ENCODE measurements at places on chromosomes 1 and 21. TPM values are rescaled to one million over a fixed set of nuclear protein-coding genes. Genes with fewer than 3 reads are reported as not detected.

CFAP45 gene
- polyA plus RNA-seq, result 1.0 TPM

DNA sequence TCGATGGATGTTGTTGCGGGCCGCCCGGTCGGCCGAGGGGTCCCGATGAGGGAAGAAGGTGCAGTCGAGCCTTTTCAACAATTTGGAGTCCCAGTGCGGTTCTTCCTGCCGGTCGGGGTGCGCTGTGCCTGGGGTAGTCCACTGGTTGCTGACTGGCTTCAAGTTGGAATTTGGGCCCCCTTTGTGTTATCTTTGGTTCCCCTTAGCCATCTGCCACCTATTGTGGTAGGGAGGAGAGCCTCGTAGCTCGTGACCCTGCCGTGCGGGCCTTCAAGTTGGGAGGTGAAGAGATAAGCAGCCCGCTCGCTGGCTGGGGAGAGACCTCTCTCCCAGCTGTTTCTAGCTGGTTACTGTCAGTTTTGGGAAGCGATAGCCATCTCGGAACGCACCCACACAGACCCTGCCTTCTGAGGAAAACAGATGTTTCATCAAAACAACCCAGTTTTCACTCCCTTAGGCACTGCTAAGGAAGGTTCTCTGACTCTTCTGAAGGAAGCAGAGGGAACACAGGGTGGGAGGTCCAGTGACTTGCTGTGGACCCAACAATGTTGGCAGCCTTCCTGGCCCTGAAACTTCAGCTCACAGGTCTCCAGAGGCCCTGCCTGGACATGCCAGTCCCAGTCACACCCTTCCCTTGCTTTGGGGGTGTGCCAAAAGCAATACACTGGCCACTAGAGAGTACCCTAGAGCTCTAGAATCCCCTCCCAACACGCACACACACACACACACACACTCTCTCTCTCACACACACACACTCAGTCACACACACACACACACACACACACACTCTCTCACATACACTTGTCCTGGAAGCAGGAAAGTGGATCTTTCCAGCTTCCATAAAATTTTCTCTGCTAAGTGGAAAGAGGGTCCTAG lies 1.0 kb downstream of the BTG2 start:
- H3K36me3 ChIP-seq, result peaks cover 11% of the 10 kb centered on the region
- H3K4me1 ChIP-seq, result peaks cover 53% of the 10 kb centered on the region
- peak; percentile 86 for DNase-seq
- no peaks in the 10 kb centered on the region for H3K27me3 ChIP-seq
- peak overlapping the region; percentile 87 for H3K27ac ChIP-seq

- peak overlapping the region; percentile 89 for H3K27ac ChIP-seq
- no peak for DNase-seq
- peaks cover 30% of the 10 kb centered on the region for H3K4me1 ChIP-seq
- peaks cover 34% of the 10 kb centered on the region for H3K36me3 ChIP-seq
- H3K4me3 ChIP-seq, result peak overlapping the region; percentile 95
These were observed 673 bp upstream of the DHCR24 start for GRCh38 chr1:54887665-54888071.

DNA sequence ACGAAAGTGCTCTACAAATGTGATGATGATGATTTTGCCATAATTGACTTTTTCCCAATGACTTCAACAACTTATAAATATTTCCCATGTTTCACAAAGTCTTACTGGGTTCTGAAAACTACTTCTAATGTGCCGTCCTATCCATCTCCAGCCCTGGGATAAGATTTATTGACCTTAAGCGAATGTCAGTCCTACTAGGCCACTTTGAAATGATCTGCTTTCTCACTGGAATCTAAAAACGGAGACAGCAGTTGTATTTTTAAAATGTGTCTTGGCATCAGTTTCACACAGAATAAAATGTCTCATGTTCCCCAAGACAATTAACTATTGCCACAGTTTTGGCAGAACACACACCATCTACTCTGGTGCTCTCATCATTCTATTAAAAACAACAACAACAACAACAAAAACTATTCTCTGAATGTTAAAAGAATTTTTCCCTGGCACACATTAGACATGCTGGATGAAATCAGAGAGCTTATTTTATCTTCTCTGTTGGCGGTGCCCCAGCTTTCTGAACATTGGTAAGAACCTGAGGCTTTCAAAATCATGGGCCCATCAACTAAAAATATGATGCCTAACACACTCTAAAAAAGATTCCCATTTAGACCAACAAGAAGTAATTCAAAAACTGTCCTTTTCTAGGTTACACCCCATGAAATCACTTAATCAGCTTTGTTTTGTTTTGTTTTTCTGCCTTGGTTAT lies 23.1 kb upstream of the DNASE2B start:
- no peak overlapping the region for H3K4me3 ChIP-seq
- H3K4me1 ChIP-seq, result no peaks in the 10 kb centered on the region

DNA sequence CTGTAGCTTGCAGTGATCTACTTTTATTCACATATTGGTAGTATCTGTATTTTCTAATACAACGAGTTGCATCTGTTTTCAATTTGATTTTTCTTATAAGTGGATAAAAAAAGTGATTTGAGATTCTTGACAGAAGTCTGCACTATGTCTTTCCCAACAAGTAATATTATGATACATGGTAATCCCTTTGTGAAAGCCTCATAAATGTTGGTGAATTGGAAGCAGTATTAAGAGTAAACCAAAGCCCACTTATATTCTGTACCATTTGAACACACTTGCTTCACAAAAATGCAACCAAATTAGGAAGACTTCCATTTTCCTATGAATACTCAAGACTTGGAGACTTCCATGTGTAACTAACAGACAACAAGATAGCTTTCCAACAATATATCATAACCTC lies 172.0 kb downstream of the HMCN1 start:
- no peaks in the 10 kb centered on the region for H3K27me3 ChIP-seq
- H3K27ac ChIP-seq, result no peak overlapping the region
- no peak overlapping the region for H3K4me3 ChIP-seq
- no peak for DNase-seq
- no peaks in the 10 kb centered on the region for H3K36me3 ChIP-seq
- no peaks in the 10 kb centered on the region for H3K4me1 ChIP-seq

TSTD1 gene
- polyA plus RNA-seq, result 0.27 TPM

ERMAP gene
- 16.6 TPM for polyA plus RNA-seq

DNA sequence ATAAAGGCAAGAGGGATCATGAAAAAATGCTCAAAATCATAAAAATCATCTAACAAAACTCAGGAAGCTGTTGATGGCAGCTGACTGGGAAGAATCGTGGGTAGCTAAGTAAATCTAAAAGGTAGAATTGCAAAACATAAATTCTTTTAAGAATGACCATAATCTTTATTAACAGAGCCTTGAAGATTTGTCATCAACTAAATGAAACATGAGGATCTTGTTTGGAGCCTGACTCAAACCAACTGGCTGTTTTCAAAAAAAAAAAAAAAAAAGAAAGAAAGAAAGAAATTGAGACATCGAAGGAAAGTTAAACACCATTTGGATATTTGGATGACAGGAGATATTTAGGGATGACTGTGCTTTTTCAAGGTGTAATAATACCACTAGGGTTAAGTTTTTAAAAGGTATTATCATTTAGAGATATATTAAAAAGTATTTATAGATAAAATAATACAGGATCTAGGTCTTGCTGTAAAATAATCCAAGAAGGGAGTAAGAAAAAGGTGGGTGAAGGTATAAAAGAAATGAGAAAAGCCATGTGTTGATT lies 48.6 kb downstream of the CD34 start:
- peaks cover 21% of the 10 kb centered on the region for H3K36me3 ChIP-seq
- no peak for DNase-seq
- H3K4me1 ChIP-seq, result peaks cover 17% of the 10 kb centered on the region
- no peaks in the 10 kb centered on the region for H3K27me3 ChIP-seq
- peak overlapping the region; percentile 12 for H3K27ac ChIP-seq

DNA sequence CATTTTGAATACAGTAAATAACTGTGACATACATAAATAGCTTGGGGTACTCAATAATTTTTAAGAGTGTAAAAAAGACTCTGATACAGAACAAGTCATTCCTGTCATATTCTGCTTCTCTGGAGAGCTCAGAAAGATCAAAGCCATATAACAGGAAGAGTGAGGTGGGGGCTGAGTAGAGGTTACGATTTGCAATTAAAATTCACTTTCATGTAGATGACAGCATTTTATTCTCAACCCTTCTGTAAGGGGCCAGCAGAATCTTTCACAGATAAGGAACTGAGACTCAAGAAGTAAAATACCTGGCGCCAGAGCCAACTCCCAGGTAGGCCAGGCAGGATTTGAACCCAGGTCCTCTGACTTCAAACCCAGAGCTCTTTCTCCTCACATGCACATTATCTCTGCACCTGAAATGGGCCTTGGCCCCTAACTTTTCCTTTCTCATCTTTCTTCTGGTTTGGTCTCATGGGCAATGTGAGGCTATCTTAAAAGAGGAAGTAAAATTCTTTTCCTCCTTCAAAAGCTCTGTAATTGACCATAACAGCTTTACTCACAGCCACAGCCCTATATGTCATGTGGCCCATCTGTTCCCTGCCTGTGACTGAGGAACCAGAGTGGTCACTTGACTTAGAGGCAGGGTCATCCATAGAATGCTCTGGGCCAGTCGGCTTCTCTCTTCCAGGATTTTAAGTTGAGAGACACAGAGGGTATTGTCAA lies 80.9 kb upstream of the SYT6 start:
- H3K4me1 ChIP-seq, result no peaks in the 10 kb centered on the region
- H3K27me3 ChIP-seq, result peaks cover 6% of the 10 kb centered on the region

GRCh38 chr1:47732489-47732888 lies 264.7 kb downstream of the TRABD2B start:
- H3K27ac ChIP-seq, result no peak overlapping the region
- no peak for DNase-seq
- H3K36me3 ChIP-seq, result no peaks in the 10 kb centered on the region
- H3K4me3 ChIP-seq, result no peak overlapping the region
- peaks cover 5% of the 10 kb centered on the region for H3K27me3 ChIP-seq

Measured in K562 (cell line).